NCI-H1092 (cell line): ENCODE measurements at places on chromosomes 2 and 18.

- DNase-seq, result no peak
Measured at GRCh38 chr18:61856678-61857077, 36.1 kb downstream of the RNF152 start.

DNA sequence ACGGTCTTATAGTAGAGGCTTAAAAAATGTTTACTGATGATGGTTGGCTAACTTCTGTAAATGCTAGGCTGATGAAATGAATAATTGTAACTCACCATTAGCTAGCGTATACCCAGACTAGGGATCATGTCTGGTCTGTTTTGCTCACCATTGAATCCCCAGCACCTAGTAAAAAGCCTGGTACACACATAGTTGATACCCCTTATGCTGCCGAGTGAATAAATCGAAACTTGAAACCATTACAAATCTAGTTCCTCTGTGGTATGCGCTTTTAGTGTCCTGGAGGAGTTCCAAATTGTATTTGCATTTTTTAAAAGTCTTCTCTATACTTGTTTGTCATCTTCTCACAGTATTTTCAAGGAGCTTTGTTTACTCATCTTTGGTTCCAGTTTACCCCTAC lies 1.3 kb downstream of the TAF1B start:
- no peak for DNase-seq

GRCh38 chr18:79334496-79335233 lies 61.1 kb upstream of the NFATC1 start:
- no peak for DNase-seq

DNA sequence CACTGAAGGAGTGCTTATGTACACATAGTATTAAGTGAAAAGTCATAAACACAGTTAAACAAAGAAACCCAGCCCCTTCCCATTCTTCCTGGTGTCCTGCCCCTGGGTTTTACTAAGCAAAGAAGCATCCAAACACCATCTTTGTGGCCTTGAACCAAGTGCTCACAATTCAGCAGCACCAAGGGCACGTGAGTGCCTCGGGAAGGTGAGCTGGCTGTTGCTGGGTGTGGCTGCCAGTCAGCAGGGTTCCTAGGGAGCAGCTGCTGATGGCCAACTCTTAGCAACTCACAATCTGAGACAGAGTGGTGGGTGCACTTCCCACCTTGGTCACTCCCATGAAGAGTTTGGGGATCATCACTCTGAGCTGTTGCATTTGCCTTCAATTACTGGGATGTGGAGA lies 97.7 kb upstream of the PGAP1 start:
- DNase-seq, result no peak

GRCh38 chr2:232405943-232406510 lies 617 bp upstream of the ALPG start:
- no peak for DNase-seq

DNA sequence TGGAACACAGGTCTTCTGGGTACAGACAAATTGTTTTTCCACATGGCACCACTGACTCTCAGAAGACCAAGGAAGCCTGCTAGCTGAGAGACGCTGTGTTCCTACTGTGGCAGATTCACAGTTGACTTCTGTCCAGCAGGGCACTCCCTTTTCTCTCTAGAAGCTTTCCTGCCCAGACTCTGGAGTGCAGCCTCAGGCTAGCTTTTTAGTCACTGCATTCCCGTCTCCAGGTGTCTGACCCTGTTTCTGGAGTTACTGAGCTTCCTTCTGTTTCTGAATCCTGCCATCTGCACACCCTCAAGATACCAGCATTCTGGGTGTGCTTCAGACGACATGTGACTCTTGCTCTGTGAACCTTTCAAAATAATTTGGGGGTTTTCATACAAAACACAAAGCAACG lies 125.1 kb downstream of the TMEM200C start:
- DNase-seq, result no peak

- no peak for DNase-seq
Measured at GRCh38 chr2:165239856-165240515, 772 bp downstream of the SCN2A start.

GRCh38 chr18:79476031-79476917 lies 80.5 kb downstream of the NFATC1 start:
- no peak for DNase-seq

DNA sequence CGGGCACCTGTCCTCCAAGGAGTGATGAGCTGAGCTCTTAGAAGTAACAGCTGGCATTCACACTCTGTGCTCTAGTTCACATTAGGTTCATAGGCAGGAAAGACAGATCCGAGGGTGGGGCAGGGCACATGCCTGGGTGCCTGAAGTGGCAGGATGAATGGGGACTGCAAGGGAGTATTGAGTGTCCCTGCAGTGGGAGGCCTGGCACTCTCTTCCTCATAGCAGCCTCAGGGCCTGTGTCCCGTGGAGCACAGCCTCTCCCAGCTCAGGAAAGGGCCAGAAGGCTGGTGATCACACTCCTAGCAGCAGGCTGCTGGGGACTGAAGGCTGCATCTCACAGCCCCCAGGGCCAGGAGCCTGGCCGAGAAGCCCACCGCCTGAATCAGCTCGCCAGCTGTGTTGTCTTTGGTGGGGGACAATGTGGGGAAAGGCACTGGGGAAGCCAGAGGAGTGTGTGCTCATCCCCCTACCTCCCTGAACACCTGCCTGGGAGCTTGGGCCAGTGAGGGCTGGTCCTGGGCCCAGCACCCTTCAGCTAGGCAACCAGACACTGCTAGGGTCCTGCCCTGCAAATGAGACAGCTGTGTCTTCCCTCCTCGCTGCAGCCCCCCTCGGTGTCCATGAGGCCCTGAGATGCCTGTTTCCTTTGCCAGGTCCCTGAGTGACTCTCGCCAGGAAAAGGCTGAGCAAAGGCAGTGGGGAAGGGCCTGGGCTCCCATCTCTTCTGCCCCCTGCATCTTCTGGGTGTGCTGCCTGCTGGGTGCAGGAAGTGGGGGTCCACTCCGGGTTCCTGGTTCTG lies 48.2 kb upstream of the HS6ST1 start:
- no peak for DNase-seq

DNA sequence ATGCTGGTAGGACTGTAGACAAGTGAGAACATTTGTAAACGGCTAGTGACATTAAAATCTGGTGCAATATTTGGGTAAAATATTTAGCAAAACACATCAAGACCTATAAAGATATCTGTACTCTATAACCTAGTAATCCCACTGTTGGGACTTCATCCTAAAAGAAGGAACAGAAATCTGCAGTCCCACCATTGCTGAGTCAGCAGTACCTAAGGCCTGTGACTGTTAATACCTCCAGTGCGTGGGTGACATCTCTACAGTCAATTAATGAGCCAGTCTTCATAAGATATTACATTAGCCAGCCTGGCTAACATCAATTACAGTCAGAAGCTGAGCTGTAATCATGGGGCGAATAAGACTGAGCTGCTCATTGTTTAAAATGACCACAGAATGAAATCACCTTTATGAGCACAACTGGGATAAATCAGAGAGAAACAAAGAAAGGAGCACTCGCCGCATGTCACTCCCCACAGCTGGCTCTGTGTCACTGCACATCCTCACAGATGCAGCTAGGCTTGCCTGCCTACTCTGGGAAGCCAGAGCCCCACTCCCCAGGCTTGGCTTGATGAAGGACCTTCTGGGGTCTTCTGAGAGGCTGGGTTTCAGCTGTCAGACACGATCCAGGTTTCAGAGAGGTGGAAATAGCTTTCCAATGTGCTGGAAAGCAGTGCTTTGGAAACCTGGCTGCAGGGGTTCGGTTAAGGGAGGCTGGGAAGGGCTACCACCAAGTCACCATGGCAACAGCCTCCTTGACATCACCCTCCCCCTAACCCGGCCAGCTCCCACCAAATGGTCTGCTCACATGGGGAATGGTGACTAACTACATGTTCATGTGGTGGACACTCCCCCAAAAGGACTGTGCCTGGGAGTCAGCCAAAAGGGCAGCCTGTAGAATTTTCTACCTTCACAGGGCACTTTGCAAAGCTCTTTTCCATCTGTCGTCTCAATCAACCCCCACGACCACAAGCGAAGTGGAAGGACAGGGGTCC lies 145.0 kb downstream of the ZBTB7C start:
- no peak for DNase-seq
